Natural killer cell treated with Interleukin-12 subunit alpha and Interleukin-12 subunit beta and Interleukin-15 and Interleukin-18, amount 100 ng/mL, for 72 hours (primary cell): ENCODE measurements at places on chromosomes 4 and X.

DNA sequence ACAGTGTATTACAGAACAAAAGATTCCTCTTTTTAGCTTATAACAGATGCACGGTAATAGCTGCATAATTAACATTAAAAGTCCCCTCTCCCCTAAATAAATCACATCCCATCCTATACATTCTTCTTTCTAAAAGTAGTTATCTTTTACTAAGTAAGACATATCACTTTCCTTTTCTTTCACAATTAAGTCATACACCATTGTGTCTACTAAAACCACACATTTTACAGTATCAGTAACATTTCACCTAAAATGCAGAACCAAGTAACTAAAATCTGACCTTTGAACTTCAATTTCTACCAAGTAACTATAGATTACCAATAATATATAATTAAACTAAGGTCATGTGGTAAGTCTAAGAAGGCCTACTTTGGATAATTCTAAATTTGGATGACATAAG lies 14.2 kb downstream of the DHX15 start:
- DNase-seq = no peak

DNA sequence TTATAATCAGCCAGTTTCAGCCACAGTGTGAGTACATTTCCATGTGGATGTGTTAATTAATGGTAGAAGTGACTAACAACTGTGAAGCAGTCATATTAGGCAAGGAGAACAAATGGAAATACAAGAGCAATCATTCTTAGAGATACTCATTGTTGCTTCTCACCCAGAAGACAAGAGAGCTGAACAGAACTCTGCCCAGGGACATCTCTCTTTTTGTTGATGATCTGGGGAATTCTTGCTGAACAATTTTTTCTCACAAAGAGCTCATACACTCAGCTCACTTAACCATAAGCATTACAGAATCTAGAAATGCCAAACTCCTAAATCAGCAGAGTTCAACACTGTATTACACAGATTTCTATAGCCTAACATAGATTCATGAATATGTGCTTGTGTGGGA lies 150.1 kb downstream of the COMMD8 start:
- DNase-seq = no peak

- no peak for DNase-seq
These were observed 25.5 kb upstream of the RXFP1 start for GRCh38 chr4:158496030-158496741.

DNA sequence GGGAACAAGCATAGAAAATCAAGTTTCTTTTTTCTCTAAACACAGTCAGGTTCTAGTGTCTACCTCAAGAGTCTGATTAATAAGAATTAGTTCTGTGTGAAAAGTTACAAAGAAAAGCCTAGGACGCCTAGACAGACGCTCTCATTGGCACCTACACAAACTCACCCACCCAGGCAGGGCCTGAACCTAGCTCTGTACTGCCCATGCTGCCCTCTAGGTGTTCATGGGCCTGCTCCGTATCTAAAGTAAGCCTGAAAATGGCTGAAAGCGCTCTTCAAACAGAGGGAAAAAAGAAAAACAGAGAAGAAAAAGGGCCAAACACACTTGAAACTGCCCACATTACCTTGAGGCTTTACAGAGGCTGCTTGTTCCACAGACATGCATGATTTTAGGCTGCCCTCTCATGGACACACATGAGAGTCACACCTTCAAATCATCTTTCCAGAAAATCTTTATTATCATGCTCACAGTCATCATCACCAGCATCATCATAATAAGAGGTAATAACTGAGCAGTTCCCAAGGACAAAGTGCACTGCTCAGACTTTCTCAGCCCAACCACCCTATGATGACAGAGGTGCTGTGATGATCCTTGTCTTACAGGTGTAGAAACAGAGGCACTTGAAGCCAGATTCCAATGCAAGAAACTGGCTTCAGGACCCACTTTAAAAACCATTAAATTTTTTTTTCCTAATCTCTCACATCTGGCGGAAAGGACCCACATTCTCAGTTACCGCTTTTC lies 49.6 kb downstream of the MAP7D2 start:
- DNase-seq = no peak

DNA sequence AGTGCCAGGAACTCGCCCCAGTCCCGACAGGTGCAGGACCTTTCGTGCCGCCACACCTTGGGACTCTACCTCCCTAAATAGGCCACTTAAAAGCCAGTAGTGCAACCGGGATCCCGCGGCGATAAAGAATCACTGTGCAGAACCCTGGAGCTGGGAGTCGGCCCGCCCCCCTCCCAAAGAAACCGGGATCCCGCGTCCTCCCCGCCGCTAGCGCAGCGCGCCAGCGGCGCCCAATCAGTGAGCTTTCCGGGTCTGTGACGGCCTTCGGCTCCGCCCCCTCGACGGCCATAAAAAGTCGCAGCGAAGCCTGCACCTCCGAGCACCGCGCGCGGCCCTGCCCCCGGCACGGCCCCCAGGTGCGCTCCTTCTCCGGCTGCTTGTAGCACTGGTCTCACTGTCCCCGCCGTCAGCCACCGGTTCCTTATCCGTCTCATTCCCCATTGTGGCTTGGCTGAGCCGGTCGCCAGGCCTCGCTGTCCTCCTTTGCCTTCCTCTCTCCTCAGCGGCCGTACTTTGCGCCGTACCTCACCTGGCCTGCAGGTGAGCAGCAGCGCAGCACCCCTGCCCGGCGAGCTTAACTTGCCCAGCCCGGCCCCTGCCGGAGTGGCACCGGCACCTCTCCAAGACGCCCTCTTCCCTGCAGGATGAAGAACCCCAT lies at the start of gene LRAT:
Gene LRAT, plus strand, starts transcription at position 318 of the 658 bp plus-strand sequence. Its CDS starts 327 bp downstream, at position 645.
- no peak for DNase-seq

- DNase-seq = no peak
These were observed at the start of gene PAGE4 for GRCh38 chrX:49829016-49829415. PAGE4 (plus strand) TSS chrX:49829303; CDS start chrX:49830429, 1,126 bp downstream.

DNA sequence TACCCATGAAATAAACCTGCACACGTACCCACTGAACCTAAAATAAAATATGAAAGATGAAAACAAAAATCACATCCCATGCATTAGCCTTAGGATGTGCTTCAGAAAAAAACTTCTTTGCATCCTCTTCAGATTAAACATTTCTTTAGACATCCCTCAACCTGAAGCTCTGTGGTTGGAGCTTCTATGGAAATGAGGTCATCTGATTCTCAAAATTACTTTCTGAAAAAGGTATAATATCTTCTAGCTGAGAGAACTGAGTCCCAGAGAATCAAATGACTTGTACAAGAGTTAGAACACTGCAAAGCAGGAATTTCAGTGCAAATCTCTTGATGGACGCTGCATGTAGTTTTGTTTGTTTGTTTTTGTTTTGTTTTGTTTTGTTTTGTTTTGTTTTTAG lies 19.1 kb upstream of the ANTXR2 start:
- DNase-seq = no peak

DNA sequence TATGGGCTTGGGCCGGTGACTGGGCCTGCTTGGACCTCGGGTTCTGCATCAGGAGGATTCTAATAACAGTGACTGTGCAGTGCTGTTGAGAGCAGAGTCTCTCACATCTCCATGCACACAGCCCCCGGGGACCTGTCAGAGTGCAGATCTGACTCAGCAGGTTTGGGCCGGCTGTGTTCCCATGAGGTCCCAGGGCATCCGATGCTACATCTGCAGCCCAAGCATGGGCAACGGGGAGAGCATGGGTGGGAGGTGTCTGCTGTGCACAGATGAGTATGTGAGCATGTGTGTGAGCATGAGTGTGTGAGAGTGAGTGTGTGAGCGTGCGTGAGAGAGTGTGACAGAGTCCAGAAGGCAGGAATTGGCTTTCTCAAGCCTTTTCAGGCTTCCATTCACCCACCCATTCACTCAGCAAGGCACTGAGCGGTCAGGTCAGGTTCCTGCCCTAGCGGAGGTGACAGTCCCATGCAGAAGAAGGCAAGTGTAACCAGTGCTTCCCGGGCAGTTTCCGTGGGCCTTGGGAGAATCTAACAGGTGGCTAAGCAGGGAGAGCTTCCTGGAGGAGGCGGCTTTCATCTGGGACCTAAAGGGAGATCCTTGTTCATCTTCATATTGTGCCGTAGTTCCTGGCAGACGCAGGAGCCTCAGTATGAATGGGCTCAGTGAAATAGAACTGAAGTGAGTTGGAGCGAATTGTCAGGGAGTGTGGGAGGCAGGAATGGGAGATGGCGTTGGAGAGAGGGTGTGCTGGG lies 62.6 kb downstream of the SORCS2 start:
- DNase-seq = no peak

GRCh38 chr4:41256131-41256739 lies 493 bp upstream of the UCHL1 start:
- no peak for DNase-seq

- no peak for DNase-seq
These were observed 3.0 kb upstream of the IRF2 start for GRCh38 chr4:184477201-184477999.

DNA sequence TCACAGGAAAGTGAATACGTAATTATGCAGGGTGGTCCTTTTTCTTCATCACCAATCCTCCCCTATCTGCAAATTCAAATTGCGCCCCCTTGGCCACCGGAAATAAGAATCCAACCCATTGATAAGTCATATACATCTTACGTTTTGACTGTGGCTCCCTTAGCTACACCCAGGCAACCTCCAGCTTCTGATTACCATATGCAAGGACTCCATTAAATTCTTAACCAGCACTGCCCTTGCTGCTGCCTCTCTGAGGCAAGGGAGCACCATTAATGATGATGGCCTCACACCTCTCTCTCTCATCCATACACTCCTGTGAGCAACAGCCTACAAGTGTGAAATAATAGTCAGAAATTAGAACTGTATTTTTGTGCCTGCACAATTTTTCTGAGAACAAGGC lies 106.0 kb upstream of the NOCT start:
- no peak for DNase-seq

DNA sequence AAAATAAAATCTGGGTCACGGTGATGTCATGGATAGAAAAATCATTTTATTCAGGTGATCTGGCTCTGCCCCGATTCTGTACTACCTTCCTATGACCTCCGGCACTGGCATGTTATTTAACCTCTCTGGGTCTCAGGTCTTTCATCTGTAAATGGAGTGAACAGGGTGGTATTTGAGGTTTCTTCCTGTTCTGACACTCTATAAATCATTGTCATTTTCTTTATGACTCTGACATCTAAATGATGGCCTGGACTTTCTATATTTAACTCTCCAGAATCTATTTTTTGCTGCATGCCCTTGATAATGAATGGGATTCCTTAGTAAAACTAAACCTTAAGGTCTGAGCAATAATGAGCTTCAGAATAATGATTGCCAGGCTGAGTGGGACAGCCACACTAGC lies 422.0 kb upstream of the CNKSR2 start:
- DNase-seq = no peak

DNA sequence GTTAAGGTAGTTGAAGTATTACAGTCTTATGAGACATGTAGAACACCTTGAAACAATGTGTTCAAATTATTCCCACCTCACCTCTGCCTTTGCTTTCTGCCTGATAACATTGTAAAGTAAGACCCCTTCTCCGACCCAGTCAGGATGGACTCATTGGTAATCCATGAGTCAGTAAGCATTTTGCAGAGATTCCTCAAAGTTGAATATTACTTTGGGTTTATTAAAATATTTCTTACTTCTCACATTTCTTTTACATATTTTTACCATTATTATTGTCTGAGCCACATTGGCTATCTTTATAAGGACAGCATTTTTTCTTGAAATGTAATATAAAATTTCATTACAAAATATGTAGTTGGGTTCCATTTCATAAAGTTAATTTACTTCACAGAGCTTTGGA lies 201.6 kb downstream of the BMPR1B start:
- DNase-seq = no peak

DNA sequence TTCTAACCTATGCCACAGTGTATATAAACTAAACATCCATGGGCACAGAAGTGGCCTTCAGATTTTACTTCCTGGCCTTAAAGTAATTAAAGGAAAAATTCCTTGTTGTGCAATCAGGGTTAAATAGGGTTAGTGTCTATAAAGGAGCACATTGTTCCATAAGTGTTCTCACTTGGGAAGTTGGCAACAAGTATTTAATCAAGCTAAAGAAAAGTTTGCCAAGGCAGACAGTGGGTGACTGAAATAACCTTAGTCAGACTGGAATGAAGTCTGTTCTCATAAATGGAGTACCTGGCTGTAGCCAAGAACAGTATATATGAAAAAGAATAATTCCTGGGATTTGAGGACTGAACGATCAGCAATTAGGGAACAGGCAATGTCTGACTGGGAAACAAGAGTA lies 213.6 kb downstream of the HTR2C start:
- no peak for DNase-seq

- no peak for DNase-seq
These were observed 109.7 kb downstream of the NKX6-1 start for GRCh38 chr4:84389406-84389805.

- DNase-seq = no peak
These were observed 17.5 kb downstream of the TRAPPC2 start for GRCh38 chrX:13716905-13717304.

- no peak for DNase-seq
These were observed 315.2 kb downstream of the GRID2 start for GRCh38 chr4:92618968-92619367.

- DNase-seq = no peak
These were observed 19.5 kb downstream of the SAT1 start for GRCh38 chrX:23802431-23802830.

DNA sequence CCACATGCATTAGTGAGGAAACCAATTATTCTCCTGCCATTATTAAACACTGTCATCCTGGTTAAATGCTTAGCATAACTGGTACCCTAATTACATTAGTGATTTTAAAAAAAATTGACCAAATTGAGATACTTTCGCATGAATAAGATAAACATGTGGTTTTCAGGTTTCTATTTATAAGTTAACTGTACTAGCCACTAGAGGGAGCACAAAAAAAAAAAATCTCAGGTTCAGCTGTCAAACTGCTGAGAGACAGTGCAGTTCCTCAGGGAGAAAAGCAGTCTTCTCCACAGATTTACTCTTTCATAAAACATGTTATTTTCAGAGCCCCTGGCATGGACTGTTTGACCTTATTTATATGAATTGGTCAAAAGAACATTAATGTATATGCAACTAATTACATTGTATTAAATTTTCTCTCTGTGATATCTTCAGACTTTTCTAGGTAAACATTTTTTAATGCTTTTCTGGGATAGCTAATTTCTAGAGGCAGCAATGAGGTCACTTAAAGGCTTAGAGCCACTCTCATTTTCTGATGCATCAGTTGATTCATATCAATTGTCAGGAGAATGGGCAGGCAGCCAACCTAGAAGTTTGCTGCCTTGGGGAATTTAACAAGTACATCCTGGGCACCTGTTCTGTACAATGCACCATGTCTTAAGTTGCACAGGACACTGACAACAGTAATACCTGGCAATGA lies 167.5 kb downstream of the CDS1 start:
- DNase-seq = no peak

- no peak for DNase-seq
These were observed 40.5 kb upstream of the HELT start for GRCh38 chr4:184977747-184978146.

GRCh38 chr4:183919141-183919540 lies 14.0 kb downstream of the STOX2 start:
- DNase-seq = no peak

DNA sequence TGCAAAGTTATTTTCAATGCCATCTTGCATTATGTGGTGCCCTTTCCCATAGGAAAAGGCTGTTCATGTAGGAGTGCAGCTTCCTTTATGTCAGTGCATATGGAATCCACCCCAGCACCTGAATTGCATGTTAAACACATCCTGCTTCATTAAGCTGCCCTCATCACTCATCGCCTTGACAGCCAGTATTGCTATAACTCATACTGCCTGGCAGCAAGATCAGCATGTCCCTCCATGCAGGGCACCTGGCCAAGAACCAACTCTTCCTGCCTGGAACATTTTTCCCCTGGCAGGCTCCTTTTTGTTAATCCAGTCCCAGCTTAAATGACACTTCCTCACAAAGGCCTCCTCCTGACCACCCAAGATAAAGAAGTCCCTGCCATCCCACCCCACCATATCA lies 23.5 kb upstream of the CA5B start:
- no peak for DNase-seq

GRCh38 chr4:108834166-108834834 lies 71.4 kb upstream of the ETNPPL start:
- DNase-seq = no peak
